ENCODE measurements at places on chromosomes 1 and 21. TPM values are rescaled to one million over a fixed set of nuclear protein-coding genes. Genes with fewer than 3 reads are reported as not detected.

Gene SLAMF6
- not detected for total RNA-seq

Gene SLC35F3
- not detected for total RNA-seq

Gene TCHH
- total RNA-seq = under 0.01 TPM

Gene LCE2C
- not detected for total RNA-seq

Gene MYOM3
- total RNA-seq = under 0.01 TPM

Gene GPR25
- total RNA-seq = not detected

Gene TLR5
- total RNA-seq = 0.28 TPM

Gene PLA2G2C
- total RNA-seq = not detected

Gene KRTAP12-2
- total RNA-seq = not detected

Gene IGSF3
- total RNA-seq = 0.85 TPM

Gene NOTCH2NLA
- total RNA-seq = 80.7 TPM

Gene TCP10L
- 0.19 TPM for total RNA-seq

Gene LRRC3
- total RNA-seq = 0.85 TPM

Gene KRTAP21-1
- not detected for total RNA-seq

Gene RAB29
- 15.9 TPM for total RNA-seq

Gene LCE1B
- not detected for total RNA-seq

Gene NTMT2
- not detected for total RNA-seq

Gene S100A7
- total RNA-seq = not detected

Gene ADAM30
- not detected for total RNA-seq

Gene DMBX1
- not detected for total RNA-seq

Gene OR2T35
- not detected for total RNA-seq

Gene ABCA4
- total RNA-seq = 2.5 TPM

Gene BEND5
- under 0.01 TPM for total RNA-seq

Gene S100A9
- not detected for total RNA-seq

Gene PGLYRP4
- total RNA-seq = not detected

Gene CFAP126
- total RNA-seq = not detected

Gene MKNK1
- 13.8 TPM for total RNA-seq

Gene BSND
- total RNA-seq = not detected

Gene AMPD1
- total RNA-seq = not detected

Gene KRTAP19-3
- total RNA-seq = not detected

Gene OR2L8
- total RNA-seq = not detected

Gene IVL
- total RNA-seq = not detected

Gene ZNF695
- total RNA-seq = 0.56 TPM

Gene TAL1
- total RNA-seq = 0.19 TPM

Gene AADACL3
- not detected for total RNA-seq

Gene GJB4
- total RNA-seq = under 0.01 TPM

Gene GREM2
- 1.4 TPM for total RNA-seq

Gene OR2T2
- total RNA-seq = not detected

Gene BATF3
- 6.5 TPM for total RNA-seq

Gene NCF2
- 0.19 TPM for total RNA-seq

Gene SEMA6C
- total RNA-seq = 1.3 TPM

Gene CELA3B
- total RNA-seq = not detected

Gene ZNF496
- total RNA-seq = 10.4 TPM

Gene ANGPTL1
- total RNA-seq = 4.6 TPM

Data from regular cardiac myocyte (primary cell).